ENCODE measurements at places on chromosomes 4 and X.

- no peak for DNase-seq
These were observed 107.3 kb downstream of the DTHD1 start for GRCh38 chr4:36388710-36389109.

DNA sequence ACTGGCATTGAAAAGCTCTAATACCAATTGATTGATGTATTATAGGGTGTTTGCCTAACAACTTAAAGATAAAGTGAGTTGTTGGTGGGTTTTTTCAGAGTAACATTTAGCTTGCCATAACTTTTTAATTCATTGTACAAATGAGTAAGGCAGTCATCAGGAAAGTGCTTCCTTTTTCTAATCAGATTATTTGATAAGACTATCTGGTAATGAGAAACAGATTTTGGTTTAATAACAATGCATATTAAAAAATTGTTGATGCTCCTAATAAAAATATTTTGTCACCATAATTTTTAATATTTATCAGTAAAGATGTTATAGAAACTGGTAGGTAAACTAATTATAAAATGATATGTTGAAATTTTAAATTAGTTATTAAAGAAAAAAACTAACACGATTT is 51.3 kb downstream of the BLTP1 start:
- no peak for DNase-seq

DNA sequence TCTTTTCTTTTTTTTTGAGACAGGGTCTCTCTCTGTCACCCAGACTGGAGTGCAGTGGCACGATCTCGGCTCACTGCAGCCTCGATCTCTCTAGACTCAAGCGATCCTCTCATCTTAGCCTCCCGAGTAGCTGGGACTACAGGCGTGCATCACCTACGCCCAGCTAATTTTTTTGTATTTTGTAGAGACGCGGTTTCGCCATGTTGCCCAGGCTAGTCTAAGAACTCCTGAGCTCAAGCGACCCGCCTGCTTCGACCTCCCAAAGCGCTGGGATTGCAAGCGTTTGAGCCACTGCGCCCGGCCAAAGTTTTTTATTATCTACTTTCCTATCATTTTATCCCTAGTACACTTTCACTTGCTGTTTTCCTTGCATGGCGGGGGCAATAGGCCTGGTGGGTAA is 1.4 kb downstream of the UBA6 start:
- DNase-seq, result no peak

DNA sequence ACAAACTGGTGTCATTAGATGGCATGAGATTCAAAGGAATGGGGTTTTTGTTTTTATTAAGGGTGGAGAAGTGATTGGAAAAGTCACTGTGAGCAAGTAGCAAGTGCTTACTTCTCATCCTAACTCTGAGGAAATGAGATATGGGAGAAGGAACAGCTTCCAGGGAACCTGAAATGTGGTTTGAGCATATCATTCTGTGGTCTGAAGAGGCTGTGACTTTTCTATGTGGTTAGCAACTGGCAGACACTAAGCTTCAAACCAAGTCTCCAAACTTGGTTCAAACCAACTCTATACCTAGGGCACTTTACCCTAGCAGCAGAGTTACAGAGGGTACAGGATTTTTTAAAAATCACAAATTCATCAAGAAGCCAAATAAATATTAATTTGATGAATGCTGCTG is 58.2 kb downstream of the DCLK2 start:
- no peak for DNase-seq

DNA sequence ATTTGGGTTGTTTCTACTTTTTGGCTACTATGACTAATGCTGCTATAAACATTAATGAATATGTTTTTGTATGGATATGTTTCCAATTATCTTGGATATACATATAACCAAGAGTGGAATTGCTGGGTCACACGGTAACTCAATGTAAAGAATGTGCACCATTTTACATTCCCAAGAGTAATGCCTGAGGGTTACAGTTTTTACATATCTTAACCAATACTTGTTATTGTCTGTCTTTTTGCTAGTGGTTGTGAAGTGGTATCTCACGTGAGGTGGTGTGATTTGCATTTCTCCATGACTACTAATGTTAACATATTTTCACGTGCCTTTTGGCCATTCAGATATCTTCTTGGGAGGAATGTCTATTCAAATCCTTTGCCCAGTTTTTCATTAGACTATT is 200.3 kb upstream of the MAB21L2 start:
- no peak for DNase-seq

DNA sequence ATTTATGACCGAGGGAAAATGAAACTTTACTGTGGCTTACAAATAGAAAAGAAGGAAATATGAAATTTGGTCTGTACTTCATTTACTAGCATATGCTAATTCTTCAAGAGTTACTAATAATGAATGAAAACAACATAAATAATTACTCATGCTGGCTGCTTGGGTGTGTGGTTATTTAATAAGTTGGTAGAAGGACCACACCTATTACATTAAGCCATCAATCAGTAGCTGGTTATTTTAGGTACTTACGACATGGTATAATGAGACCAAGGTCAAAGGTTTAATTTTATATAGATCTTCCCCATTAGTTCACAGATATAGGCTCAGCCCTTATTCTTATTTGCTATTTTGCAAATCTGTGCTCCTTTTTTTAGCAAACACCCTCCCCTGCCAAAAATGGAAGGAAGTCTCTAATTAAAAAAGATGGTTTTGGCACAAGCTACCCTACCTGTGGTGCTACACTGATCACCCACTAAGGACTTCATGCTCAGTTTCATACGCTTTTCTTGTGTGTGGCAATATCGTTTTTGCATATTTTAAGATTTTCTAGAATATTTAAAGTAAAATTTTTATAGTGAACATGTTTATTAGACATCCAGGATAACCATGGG is 14.1 kb downstream of the TMPRSS11D start:
- no peak for DNase-seq

- no peak for DNase-seq
These were observed 12.1 kb upstream of the GTPBP6 start for GRCh38 chrX:330726-331150.

GRCh38 chrX:87732133-87732532 is 214.5 kb downstream of the KLHL4 start:
- DNase-seq, result no peak

DNA sequence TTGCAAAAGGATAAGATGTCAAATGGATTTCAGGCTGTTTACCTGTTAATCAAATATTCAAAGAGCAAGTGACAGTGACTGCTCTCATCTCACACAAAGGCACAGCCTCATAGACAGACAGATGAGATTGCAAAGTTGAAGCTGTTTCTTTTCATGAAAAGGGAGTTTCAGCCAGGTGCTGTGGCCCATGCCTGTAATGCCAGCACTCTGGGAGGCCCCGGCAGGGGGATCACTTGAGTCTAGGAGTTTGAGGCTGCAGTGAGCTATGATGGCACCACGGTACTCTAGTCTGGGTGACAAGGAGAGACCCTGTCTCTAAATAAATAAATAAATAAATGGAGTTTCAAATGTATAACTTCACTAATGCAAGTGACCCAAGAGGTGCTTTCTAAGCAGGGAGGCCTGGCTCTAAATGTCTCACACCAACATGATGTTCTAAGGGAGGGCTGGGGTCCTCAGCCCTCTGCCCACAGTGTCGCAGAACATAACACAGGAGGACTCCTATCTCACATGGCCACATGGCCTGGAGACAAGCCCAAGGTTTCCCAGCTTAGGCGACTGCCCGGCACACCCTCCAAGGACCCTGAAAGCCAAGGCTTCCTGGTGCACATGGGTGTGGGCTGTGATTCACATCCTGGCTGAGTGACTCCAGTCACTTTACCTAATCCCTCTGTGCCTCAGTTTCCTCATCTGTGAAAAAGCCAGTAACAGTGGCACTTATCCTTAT is 26.8 kb downstream of the PPP2R2C start:
- DNase-seq, result no peak

- DNase-seq, result no peak
These were observed 3.3 kb upstream of the GPRASP2 start for GRCh38 chrX:102708900-102709299.

GRCh38 chr4:171582961-171583581 is 230.1 kb upstream of the GALNTL6 start:
- no peak for DNase-seq

DNA sequence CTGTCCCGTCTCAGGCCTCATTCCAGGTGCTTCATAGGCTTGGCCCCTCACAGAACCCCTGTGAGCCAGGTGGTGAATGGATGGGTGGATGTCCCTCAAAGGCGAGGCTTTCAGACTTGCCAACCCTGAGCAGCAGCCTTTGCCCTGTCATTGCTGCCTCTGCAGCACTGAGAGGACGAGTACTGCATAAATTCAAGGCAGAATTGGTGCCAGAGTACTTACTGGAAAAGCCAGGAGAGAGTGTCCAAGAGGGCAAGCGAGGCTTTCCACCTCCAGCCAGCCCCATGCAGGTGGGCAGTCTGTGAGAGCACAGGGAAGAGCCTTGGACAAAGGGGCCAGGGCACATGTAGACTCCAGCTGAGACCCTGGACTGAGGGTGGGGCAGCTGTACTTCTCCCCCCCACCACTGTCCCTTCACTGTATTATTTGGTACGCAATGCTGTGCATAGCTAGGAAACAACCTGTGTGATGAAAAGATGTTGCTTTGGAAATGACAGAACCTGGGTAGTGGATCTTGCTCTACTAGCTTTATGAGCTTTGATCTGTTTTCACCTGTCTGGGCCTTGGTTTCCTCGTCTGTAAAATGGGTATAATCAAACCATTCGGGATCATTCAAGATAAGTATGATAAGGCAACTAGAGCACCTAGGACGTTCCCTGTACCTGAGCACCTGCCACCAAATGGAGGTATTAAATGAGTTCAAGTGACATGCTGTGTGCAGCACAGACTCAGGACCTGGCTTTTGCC is 224.9 kb upstream of the PSAPL1 start:
- no peak for DNase-seq

- no peak for DNase-seq
These were observed 169.2 kb upstream of the MAGEB18 start for GRCh38 chrX:25968920-25969319.

- peak; percentile 44 for DNase-seq
These were observed 95.6 kb downstream of the AFAP1 start for GRCh38 chr4:7843831-7844593.

DNA sequence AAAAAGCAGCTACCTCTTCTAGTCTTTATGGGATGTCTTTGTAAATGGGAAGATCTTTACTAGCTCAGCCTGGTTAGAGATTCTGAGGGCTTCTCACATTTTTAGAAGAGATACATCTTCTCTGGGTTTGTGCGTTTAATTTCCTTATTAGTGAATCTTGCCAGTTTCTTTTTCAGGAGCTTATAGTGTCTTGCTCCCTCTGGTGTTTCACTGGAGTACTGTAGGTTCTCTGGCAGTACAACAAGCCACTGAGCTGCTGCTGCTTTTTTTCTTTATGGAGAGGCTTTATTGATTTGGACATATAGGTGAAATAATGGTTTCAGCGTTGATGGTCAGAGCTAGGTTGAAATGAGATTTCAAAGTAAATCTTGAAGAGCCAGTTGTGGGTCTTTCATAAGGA is 82.9 kb downstream of the LAS1L start:
- no peak for DNase-seq

DNA sequence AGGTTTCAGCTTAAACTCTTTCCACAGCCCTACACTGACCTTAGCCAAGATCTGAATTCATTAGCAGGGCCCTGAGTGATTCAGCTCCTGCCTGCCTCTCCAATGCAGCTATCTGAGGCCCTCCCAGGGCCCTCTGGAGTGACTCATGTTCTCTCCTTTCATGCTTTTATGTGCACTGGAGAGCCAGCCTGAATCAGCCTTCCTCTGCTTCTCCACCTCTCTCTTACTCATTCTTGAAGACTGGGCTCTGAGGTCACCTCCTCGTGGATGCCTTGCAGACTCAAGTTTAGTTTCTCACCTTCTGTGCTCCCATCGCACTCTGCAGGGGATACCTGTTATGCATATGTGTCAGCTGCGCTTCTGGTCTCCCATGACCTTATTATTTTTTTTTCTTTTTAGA is 3.1 kb upstream of the OCIAD2 start:
- no peak for DNase-seq

- DNase-seq, result no peak
These were observed 54.5 kb downstream of the TKTL2 start for GRCh38 chr4:163419074-163419473.

- DNase-seq, result no peak
These were observed 28.1 kb upstream of the HPRT1 start for GRCh38 chrX:134431894-134432293.

DNA sequence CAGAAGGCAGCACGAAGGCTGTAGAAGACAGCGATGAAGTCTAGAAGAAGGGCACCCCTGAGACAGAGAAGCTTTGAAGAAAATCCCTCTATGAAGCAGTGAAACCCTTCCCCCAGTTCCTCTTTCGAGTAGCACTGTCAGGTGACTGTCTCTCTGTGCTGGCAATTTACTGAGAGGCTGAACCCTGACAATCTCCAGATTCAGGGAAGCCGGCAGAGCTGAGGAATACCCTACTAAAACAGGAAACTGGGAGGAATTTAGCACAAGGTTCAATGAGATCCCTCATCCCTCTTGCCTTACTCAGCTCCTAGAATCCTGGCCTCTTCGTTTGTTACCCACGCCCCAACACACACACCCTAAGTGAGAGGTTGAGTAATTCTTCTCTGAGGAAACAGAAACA is 239.7 kb upstream of the NOCT start:
- DNase-seq, result no peak

DNA sequence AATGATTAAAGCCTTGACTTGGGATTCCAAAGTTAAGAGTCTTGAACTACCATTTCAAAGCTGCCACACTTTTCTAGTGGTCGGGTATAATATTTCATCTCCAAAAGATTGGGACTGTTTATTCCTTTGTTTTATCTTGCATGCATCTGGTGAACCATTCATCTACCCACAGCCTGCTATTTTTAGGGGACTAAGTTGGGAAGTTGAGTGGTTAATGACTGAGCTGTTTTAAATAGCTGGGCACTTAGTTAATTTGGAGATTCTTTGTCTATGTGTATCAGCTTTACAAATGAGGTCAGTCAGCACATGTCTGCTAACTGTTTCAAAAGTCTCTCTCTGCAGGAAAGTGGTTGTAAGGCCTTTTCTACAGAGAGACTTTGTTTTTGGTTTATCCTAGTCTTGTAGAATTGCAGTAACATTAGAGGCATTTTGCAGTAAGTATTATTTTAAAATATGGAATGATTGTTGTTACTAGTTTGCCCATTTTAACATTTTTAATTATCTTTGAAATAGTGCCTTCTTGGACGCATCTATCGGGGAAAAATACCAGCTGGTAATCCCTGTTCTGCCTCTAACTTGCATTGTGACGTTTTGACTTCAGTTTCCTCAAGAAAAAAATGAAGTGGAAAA is 8.2 kb downstream of the BMP2K start:
- no peak for DNase-seq

GRCh38 chr4:155999725-156000124 is 46.1 kb upstream of the CTSO start:
- DNase-seq, result no peak

GRCh38 chr4:148926276-148927260 is 484.4 kb upstream of the NR3C2 start:
- DNase-seq, result no peak

GRCh38 chr4:137649711-137650450 is 117.6 kb upstream of the PCDH18 start:
- DNase-seq, result no peak

GRCh38 chr4:184392316-184392715 is 82.0 kb downstream of the IRF2 start:
- no peak for DNase-seq

- DNase-seq, result no peak
These were observed 49.5 kb upstream of the HELT start for GRCh38 chr4:184968784-184969201.

GRCh38 chrX:31217084-31217483 is 145.2 kb upstream of the FTHL17 start:
- DNase-seq, result no peak
